ENCODE measurements at places on chromosomes 16 and 17.

- DNase-seq: no peak
Observed at GRCh38 chr16:55326261-55327092, 2.5 kb downstream of the IRX6 start.

DNA sequence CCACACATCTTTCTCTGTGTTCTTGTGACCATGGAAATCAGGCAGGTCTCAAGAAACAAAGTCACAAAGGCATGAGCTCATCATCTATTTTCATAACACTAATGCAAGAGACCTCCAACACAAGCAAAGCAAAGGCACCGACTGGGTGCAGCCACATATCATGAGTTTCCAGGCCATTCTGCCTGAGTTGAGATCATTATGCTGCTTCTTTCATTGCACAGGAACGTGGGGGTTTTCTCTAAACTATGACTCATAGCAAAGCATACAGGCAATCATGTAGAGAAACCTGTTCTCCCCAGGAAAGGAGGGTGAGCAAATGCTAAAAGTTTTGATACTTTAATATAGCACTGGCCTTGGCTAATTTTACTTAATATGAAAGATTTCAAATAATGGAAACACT lies 60.7 kb downstream of the GRIN2A start:
- no peak for DNase-seq

DNA sequence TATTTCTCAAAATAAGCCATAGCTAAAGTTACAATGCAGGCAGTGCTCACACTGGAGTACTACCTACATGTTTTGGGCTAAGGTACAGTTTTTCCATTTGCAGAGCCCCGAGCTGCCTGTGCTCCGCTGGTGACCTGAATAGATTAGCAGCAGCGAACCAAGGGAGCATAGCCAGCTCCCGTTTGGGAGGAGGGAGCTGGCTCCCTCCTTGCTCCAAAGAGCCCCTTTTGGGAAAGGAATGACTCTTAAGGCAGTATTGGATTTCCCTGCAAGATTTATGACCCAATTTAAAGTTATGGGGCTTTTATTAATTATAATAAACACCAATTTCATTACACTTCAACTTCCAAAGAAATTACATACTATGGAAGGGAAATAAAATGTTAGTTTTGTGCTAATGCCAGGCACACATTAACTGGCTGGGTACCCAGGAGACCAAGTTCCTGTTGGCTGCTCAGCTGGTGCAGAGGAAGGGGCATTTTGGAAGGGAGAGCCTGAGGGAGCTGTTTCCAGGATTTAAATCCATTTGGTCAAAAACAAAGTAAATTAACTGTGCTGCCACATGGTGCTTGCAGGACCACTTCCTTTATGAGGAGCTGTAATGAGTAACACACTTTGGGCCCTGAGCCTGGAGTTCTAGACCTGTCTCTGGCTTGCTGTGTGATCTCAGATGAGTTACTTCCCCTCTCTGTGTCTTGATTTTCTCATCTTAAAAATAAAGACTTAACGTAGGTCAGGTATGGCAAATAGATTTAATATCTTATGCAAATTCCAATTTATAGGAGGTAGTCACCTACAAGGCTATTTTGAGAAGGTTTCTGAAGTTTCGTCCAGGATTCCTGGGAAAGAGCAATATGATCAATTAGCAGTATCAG lies 362.1 kb upstream of the CCL2 start:
- no peak for DNase-seq

DNA sequence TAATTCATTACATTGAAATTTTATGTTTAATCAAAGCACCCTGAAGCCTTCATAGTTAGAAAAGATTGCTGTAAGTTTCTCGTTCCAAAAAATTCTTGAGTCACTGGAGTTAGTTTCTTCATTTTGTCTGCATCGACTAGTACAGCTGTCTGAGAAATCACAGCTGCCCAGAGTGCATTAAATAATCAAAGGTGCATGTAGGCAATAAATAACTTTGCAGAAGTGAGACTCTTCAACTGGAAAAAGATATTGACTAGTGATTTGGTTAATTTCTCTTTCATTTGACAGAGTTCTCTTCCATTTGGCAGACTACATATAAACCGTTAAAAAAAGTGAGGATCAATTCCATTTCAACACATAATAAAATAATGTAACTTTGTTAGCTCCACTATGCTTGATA lies 234.0 kb downstream of the CNTNAP4 start:
- DNase-seq: no peak

- DNase-seq: no peak
Observed at GRCh38 chr17:37492167-37492566, 2.5 kb downstream of the DUSP14 start.

DNA sequence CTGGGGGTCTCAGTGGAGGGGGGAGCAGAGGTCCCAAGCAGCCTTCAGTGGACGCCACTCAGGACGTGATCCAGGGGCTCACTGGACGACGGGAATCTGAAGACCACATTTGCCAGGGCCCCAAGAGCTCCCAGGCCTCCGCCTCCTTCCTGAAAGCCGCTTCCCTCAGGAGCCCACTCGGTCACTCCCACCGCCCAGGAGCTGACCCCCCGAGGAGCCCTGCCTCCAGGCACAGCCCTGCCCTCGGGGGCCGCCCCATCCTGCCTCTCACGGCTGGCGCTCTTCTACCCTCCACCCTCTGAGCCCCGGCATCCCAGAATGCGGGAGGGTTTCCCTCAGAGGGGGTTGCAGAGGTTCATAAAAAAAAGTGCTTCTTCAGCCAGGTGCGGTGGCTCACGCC lies 24.2 kb downstream of the TIMM22 start:
- DNase-seq: no peak
